ENCODE measurements at places on chromosomes 1 and 21.

GRCh38 chr1:223707256-223708000, 4.9 kb upstream of the CAPN2 start:
- DNase-seq = no peak

DNA sequence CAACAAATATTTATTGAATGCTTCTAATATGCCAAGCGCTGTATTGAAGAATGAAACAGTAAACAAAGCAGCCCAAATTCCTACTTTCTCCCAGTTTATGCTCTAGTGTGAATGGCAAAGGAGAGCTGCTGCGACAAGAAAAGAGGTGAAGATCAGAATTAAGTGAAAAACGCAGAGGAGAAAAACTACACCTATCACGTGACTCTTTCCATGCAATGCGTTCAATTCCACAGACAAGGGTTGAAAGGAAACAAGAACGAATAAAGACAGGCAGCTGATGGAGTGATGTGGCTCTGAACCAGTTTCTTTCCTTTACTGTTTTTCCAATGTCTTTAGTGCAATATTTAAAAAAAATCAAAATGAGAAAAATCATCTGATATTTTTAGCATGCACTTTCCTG, 23.6 kb downstream of the MT1HL1 start:
- DNase-seq = no peak

GRCh38 chr1:162055062-162055461, 14.4 kb upstream of the NOS1AP start:
- DNase-seq = no peak

DNA sequence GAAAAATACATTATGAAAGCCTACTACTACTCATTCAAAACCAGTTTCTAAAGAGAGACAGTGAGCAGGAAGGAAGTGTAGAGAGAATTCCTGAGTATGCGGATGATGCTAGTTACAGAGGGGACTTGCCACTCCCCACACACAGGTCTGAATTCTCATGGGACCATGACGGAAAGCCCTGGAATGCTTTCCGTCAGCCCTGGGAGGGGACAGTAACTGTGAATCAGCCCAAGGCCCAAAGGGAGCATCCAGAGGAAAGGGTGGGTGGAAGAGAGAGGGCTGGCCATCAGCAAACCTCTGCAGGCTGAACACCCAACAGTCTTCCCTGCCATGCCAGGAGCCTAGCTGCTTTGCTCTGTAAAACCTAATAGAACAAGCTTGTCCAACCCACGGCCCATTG, 36.4 kb downstream of the RCSD1 start:
- DNase-seq = no peak

GRCh38 chr1:54107131-54107530, 45.7 kb downstream of the CDCP2 start:
- no peak for DNase-seq

- peak; percentile 76 for DNase-seq
These were observed 21.3 kb downstream of the RRP1 start for GRCh38 chr21:43810505-43811261.

GRCh38 chr1:55257958-55258357, 42.8 kb upstream of the USP24 start:
- no peak for DNase-seq

GRCh38 chr1:149933208-149933607, 3.5 kb downstream of the MTMR11 start:
- no peak for DNase-seq

GRCh38 chr1:8976896-8977450, 31.3 kb downstream of the CA6 start:
- no peak for DNase-seq

- DNase-seq = no peak
These were observed 428.0 kb upstream of the CAMK1G start for GRCh38 chr1:209155546-209155945.

Measured in stimulated activated CD4-positive, alpha-beta T cell treated with anti-CD3 and anti-CD28 coated beads, Interleukin-2, amount 100 ng/mL, for 4 hours (primary cell).